ENCODE measurements at places on chromosomes 1 and 21. TPM values are rescaled to one million over a fixed set of nuclear protein-coding genes. Genes with fewer than 3 reads are reported as not detected.

Gene PRDM2
- 45.0 TPM for total RNA-seq

Gene AMY1B
- not detected for total RNA-seq

Gene CFHR3
- not detected for total RNA-seq

Gene CSF1
- 252 TPM for total RNA-seq

Gene NID1
- total RNA-seq = 0.39 TPM

Gene TDRD5
- not detected for total RNA-seq
